Ammon's horn (tissue), 1 donor: ENCODE measurements at places on chromosomes 4 and X.
A peak's percentile ranks its signal among the peaks of the same experiment; 100 is the strongest.

- DNase-seq, result no peak
Observed at GRCh38 chrX:149513825-149514428, 8.8 kb upstream of the IDS start.

DNA sequence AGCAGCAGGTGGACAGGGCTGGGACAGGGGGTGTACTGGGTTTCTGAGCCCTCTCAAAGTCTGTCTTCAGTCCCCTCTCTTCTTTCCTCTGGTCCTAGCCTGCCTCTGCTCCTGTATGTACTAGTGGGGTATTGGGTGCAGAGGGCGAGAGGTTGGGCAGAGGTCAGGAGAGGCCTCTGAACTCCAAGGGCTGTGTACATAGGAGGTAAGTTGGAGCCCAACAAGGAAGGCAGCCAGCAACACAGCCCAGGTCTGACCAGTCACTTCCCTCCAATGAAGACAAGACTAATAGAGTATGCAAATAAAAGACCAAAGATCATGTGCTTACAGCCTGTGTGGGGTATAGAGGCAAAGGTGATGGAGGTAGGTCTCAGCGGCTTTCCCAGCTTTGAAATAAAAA lies at the start of gene PFKFB1:
PFKFB1 (minus strand) TSS at position 90 of the 400 bp plus-strand sequence. CDS start 181 bp downstream, outside the sequence.
- DNase-seq, result no peak

DNA sequence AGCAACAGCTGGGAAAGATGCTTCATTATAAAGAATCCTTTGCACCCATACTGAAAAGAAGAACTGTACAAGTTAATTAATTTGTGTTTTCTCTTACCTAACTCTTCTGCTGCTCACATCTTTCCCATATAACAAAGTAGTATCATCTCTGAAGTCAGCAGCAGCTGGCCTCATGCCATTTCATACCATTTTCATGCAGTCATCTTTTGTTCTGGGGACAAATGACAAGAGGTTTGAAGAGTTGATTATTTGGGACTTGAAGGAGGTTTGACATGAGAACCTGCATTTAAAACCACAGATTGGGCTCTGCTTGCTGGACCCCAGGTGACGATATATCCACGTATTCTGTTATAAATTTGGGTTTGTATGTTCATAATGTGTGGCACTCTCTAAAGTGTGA lies 430.3 kb downstream of the SPRY1 start:
- no peak for DNase-seq

DNA sequence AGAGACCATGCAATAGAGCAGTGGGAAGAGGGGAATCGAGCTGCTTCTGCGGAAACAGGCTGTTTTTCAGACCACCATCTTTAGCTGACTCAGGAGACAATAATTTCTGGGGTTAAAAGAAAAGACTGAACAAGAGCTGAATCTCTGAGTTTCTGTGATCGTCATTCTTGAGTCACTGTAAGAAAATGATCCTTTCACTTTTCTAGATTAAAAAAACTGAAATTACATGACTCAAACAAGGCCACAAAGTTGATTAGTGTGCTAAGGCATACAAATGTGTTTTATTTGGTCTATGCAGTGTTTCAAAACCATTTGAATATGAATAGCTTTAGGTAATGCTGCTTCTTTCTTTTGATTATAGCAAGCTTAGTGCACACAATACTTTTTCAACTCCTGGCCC lies 194.4 kb upstream of the RPL34 start:
- DNase-seq, result no peak

DNA sequence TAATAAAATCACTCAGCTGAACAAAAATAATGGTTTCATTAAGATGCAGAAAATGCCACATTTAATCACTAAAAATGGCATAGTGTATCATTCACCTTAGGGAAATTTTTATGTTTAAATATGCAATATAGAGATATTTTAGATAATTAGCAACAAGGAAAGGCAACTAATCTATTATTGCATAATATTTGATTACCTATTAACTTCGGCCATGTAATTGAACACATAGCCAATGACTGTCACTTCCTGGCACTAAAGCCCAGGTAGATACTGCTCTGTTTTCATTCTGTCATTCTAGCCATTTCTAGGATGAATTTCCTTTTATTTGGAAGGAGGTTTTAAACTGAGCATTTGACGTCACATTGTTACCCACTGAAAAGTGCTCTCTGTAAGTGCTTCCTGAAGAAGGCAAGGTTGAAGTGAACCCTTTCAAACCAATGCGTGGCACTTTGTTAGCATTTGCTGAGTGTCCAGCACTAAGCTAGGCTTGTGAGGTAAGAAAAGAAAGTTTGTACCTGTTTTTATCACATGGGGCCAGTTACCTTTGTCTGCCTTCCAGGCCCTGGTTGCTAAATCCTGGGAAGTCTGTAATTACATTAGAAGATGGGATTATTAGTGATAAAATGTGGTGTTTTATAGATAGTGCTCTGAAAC lies 67.8 kb upstream of the LSM6 start:
- no peak for DNase-seq

DNA sequence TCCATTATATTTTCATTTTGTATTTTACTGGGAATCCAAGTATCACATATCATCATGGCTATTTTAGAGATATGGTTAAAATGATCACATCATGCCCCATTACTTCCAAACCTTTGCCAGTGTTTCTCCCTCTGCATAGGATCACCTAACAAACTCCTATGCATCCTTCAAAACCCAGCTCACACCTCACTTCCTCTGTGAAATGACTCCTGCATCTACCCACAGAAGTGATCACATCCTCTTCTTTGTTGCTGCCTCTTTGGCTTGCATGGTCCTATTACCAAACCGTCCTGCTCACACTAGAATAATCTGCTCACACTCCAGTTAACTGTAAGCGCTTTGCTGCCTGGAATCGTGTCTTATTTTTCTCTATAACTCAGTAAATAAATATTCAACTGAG lies 74.7 kb upstream of the C4orf50 start:
- DNase-seq, result no peak

- DNase-seq, result no peak
Observed at GRCh38 chr4:179165000-179165738, 1722.9 kb upstream of the AGA start.

DNA sequence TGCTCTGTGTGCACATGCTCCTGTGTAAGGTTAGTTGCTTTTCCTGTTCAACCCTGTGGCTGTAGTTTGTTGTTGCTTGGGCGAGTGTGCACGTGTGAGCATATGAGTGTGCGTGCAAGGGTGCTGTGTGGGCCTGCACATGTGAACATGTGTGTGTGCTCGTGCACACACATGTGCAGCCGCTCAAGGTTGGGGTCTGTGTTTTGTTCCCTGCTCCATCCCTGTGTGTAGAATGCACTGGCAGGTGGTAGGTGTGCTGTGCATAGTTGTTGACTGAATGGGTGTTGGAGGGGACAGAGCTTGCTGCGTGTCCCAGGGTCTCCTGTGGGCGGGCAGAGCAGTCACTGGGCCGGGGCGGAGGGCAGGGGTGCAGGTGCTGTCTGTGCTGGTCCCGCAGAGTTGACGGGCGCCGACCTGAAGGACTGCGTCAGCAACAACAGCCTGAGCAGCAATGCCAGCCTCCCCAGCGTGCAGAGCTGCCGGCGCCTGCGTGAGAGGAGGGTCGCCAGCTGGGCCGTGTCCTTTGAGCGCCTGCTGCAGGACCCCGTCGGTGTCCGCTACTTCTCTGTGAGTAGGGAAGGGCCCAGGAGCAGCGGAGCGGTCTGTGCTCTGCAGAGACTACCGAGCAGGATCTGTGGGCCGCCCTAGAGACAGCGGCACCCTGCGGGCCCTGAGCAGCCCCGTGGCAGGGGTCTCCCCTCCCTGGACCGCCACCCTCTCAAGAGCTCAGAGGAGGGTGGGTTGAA lies 27.9 kb upstream of the HGFAC start:
- no peak for DNase-seq

DNA sequence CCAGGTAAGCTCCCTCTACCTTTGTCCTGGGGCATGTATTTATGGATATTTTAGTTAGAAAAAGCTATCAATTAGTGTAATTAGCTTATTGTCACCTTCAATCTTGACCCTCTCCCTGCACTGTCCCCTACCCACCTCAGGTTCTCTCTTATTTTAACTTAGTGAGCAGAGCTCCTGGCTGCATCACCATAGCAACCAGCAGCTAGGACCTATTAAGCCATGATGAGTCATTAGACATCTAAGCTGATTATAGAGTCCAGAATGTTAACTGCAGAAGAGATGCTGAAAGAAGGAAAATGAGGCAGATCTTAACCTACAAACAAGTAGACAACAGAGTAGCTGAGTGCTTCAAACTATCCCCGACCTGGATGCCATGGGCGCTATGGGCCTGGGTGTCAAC lies 36.6 kb downstream of the MAGEE2 start:
- DNase-seq, result no peak

GRCh38 chr4:168831919-168832762 lies 177.9 kb downstream of the CBR4 start:
- DNase-seq, result peak; percentile 57

DNA sequence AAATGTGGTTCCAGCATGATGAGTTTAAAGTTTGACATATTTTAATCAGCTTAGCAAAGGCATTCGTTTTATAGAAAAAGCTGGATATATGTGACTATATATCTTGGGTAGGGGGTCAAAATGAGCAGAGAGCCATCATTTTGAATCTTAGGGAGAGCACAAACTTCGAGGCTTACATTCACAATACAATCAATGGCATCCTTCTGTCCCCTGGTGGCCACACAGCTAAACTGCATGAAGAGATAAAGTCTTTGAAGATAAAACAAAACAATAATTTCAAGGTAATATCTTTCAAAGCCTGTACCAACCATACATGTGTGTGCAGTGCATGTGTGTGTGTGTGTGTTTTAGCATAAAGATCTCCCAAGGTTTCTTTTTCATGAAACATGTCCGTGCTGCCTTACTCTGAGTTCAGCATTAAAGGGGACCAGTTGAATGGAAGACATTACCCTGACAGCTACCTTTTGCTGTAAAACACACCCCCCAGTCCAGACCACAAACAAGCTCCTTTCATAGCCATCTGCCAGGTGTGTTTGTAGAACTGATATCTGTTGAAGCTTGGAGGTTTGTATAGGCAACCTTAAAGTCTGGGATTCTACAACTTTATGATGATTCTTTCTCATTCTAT lies 22.0 kb downstream of the DYNLT3 start:
- DNase-seq, result peak; percentile 58

- DNase-seq, result no peak
Observed at GRCh38 chr4:26812049-26812714, 48.5 kb upstream of the STIM2 start.

DNA sequence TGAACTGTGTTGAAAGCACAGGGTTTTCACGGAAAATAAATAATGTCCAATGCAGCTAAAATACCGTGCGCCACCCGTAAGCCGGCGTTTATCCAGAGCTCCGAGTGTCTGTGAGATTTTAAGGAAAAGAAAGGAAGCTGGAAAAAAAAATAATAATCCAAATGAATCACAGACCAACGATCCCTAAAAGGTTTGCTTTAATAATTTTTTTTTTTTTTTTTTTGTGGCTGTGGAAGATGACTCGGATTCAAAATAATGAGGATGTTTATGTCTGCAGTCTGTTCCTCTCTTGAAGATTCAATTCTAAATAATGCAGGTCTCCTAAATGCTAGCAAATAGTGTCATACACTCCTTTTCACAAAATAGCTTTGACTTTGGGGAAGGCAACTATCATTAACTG lies 84.6 kb upstream of the PPP2R3B start:
- no peak for DNase-seq

DNA sequence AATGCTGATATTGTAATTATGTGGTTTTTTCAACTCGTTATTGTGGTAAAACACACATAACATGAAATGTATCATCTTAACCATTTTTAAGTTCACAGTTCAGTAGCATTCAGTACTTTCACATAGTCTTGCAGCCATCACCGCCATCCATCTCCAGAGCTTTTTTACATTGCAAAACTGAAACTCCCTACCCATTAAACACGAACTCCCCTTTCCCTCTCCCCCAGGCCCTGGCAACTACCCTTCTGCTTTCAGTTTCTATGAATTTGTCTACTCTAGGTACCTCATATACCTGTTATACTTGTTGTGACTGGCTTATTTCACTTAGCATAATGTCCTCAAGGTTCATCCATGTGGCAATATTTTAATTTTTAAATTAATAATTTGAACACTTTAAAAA lies 380.6 kb downstream of the MAPK10 start:
- no peak for DNase-seq

GRCh38 chrX:75155447-75155826 lies 646 bp downstream of the ABCB7 start:
- peak; percentile 6 for DNase-seq

DNA sequence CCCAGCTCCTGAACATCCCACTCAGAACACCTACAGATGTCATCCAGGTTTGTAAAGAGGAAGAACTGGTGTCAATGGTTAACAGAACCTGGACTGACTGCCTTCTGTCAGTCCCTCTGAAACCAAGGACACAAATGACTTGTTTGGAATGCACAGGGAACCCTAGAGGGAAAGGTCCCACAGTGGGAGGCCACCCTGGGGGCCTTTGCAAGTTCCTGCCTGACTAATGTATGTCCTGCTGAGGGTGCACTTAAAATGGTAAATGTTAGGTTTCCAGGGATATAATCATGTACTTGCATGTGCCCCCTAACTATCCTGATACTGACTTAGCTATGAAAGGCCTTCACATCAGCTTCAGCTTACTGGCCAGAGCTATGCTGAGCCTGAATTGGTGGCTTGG lies 15.0 kb upstream of the XAGE2 start:
- DNase-seq, result no peak

DNA sequence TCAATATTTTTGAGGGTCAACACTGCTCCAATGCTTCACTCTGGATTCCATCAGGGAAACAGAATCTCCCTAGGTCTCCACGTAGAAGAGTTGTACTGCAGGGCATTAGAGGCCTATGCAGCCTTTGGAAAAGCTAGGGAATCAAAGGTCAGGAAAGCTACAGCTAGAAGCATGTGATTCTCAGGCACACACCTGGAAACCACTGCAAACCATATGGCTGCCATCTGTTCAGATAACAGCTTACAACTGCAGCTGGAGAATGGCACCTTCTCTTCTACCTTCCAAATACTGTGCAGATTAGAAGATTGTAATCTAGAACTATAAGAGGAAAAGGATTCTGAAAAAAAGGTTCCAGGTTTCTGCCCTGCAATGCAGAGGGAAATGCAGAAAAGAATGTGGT lies 60.6 kb downstream of the BTC start:
- no peak for DNase-seq
